IMR-90 (cell line): ENCODE measurements at places on chromosomes 13 and 19.

DNA sequence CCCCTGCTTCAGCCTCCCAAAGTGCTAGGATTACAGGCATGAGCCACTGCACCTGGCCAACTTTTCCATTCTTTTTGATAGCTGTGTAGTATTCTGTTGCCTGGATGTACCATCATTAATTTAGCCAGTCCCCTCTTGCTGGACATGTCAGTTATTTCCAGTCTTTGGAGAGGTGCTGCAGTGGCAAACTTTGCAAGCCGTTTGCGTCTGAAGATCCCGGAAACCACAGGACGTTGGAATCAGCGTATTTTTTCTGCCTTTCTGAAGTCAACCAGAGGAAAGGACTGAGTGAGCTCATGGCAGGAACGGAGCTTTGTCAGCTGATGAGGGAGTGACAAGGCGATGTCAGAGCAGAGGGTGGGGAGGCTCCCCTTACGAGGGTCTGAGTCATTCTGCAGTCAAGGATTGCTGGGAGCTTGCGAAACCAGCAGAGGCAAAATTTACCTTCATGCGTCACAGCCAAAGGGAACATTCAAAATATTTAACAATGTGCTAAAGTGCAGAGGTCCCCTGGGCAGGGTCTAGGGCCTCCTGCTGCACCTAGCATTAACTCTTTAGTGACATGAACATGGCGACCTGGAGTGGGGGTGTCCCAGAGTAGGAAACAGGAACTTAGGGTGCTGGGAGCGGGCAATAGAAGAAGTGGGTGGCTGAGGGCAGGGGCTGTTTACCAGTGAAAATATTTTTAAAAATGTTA is 5.6 kb downstream of the C5AR1 start:
- no peak overlapping the region for H3K4me3 ChIP-seq
- peak overlapping the region; percentile 2; the same call in 1 of the 2 replicates for H3K27ac ChIP-seq
- 0 out of 2 replicates have a peak, but pooled peaks cover 2% of the 10 kb centered on the region for H3K4me1 ChIP-seq
- no peaks in the 10 kb centered on the region for H3K36me3 ChIP-seq
- H3K27me3 ChIP-seq, result no peaks in the 10 kb centered on the region
- DNase-seq, result peak; percentile 97

- peak; percentile 46 for DNase-seq
- no peaks in the 10 kb centered on the region for H3K27me3 ChIP-seq
- H3K27ac ChIP-seq, result peak within 1 kb of the TSS; percentile 100
- peaks cover 15% of the 10 kb centered on the region for H3K4me1 ChIP-seq
- H3K36me3 ChIP-seq, result peaks cover 12% of the 10 kb centered on the region; the same call in 1 of the 2 replicates
Observed at GRCh38 chr19:7515645-7516151, at the start of gene ZNF358. TSS of gene ZNF358 (plus strand) at chr19:7516103. CDS start at chr19:7519243, 3,140 bp downstream.

GRCh38 chr19:10001899-10002298 is 8.4 kb downstream of the COL5A3 start:
- H3K4me1 ChIP-seq, result peaks cover 2% of the 10 kb centered on the region; the same call in 1 of the 2 replicates
- no peak overlapping the region for H3K27ac ChIP-seq
- no peak for DNase-seq

- H3K4me3 ChIP-seq, result no peak overlapping the region; the same call in 1 of the 2 replicates
- no peak overlapping the region for H3K27ac ChIP-seq
- no peaks in the 10 kb centered on the region for H3K27me3 ChIP-seq
- DNase-seq, result no peak
Observed at GRCh38 chr13:50123002-50123401, 107.8 kb downstream of the KCNRG start.

DNA sequence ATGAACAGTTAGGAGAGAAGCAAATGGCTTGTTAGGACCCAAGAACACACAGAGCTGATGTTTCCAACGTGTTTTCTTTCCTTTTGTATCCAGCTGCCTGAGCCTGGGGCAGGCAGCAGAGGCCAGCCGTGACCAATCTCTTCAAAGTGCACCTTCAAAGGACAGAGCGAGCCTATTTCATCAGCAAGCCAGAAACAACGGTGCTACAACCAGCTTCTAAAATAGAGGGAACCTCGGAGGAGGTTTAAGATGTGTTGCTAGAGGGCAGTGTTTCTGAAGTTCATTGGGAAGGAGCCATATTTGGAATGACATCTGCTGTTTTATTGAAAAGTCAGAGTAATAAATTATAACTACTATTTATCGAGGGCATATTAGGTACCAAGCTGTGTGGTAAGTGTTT is 56.2 kb upstream of the RFC3 start:
- H3K4me3 ChIP-seq, result no peak overlapping the region
- DNase-seq, result no peak
- H3K36me3 ChIP-seq, result no peaks in the 10 kb centered on the region
- H3K27me3 ChIP-seq, result no peaks in the 10 kb centered on the region

- H3K27ac ChIP-seq, result no peak overlapping the region
- DNase-seq, result no peak
- H3K4me1 ChIP-seq, result no peaks in the 10 kb centered on the region
- H3K27me3 ChIP-seq, result no peaks in the 10 kb centered on the region
- H3K36me3 ChIP-seq, result 0 out of 2 replicates have a peak, but pooled peaks cover 4% of the 10 kb centered on the region
Observed at GRCh38 chr19:32998722-32999121, 26.7 kb downstream of the FAAP24 start.

DNA sequence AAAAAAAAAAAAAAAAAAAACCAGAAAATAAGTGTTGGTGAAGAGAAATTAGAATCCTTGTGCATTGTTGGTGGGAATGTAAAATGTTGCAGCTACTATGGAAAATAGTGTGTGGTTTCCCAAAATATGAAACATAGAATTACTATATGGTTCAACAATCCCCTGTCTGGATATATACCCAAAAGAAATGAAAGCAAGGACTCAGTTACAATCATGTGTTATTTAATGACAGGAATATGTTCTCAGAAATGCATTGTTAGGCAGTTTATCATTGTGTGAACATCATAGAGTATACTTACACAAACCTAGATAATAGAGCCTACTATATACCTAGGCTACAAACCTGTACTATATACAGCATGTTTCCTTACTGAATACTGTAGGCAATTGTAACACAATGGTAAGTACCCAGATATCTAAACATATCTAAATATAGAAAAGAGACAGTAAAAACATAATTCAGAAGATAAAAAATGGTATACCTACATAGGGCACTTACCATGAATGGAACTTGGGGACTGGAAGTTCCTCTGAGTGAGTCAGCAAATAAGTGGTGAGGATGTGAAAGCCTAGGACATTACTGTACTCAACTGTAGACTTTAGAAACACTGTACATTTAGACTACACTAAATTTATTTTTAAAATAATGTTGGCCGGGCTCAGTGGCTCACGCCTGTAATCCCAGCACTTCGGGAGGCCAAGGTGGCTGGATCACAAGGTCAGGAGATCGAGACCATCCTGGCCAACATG is 25.7 kb upstream of the SLC7A1 start:
- DNase-seq, result peak; percentile 68
- no peak overlapping the region for H3K4me3 ChIP-seq
- no peaks in the 10 kb centered on the region for H3K36me3 ChIP-seq
- no peak overlapping the region for H3K27ac ChIP-seq

GRCh38 chr13:112231451-112232083 is 144.6 kb upstream of the SPACA7 start:
- no peaks in the 10 kb centered on the region for H3K27me3 ChIP-seq
- no peak overlapping the region for H3K27ac ChIP-seq
- DNase-seq, result no peak

- H3K27me3 ChIP-seq, result no peaks in the 10 kb centered on the region
- H3K4me3 ChIP-seq, result no peak overlapping the region
- H3K27ac ChIP-seq, result no peak overlapping the region
- H3K4me1 ChIP-seq, result peaks cover 2% of the 10 kb centered on the region; the same call in 1 of the 2 replicates
- no peaks in the 10 kb centered on the region for H3K36me3 ChIP-seq
Observed at GRCh38 chr13:67619995-67620380, 389.9 kb upstream of the PCDH9 start.

- no peaks in the 10 kb centered on the region for H3K27me3 ChIP-seq
- H3K4me1 ChIP-seq, result no peaks in the 10 kb centered on the region
- no peak for DNase-seq
- H3K36me3 ChIP-seq, result no peaks in the 10 kb centered on the region
- H3K4me3 ChIP-seq, result no peak overlapping the region
Observed at GRCh38 chr13:68715651-68716050, 1392.0 kb upstream of the ATXN8OS start.

GRCh38 chr19:8251025-8251472 is 41.9 kb downstream of the CERS4 start:
- no peak overlapping the region for H3K27ac ChIP-seq
- no peaks in the 10 kb centered on the region for H3K27me3 ChIP-seq
- peak; percentile 11 for DNase-seq

DNA sequence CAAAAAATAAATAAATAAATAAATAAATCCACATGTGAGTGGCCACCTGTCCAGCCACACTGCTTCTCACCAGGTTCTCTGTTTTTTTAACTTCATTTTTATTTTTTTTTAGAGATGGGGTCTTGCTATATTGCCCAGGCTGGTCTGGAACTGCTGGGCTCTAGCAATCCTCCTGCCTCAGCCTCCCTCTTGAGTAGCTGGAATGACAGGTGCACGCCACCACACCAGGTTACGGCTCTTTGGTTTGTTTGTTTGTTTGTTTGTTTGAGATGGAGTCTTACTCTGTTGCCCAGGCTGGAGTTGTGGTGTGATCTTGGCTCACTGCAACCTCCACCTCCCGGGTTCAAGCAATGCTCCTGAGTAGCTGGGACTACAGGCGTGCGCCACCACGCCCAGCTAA is 94.5 kb upstream of the CACNA1A start:
- DNase-seq, result no peak
- no peak overlapping the region for H3K27ac ChIP-seq
- H3K4me3 ChIP-seq, result no peak overlapping the region
- no peaks in the 10 kb centered on the region; the same call in 1 of the 2 replicates for H3K27me3 ChIP-seq
- no peaks in the 10 kb centered on the region for H3K36me3 ChIP-seq

DNA sequence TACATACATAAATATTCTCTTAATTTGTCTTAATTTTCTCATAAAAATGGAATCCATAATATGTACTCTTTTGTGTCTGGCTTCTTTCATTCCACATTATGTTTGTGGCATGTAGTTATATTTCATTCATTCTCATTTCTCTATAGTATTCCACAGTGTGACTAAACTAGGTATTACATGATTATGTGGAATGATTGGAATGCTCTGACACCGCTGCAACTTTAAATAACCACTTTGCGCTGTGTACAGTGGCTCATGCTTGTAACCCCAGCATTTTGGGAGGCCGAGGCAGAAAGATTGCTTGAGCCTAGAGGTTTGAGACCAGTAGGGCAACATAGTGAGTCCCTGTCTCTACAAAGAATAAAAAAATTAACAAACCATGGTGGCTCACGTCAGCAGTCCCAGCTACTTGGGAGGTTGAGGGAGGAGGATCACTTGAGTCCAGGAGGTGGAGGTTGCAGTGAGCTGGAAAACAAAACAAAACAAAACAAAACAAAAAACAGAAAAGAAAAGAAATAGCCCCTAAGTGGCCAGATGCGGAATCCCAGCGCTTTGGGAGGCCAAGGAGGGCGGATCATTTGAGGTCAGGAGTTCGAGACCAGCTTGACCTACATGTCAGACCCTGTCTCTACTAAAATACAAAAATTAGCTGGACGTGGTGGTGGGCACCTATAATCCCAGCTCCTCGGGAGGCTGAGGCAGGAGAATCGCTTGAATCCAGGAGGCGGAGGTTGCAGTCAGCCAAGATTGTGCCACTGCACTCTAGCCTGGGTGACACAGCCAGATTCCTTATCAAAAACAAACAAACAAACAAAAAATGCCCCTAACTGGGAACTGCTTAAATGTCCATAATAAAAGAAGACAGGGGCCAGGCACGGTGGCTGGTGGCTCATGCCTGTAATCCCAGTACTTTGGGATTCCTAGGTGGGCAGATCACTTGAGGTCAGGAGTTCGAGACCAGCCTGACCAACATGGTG is 8.0 kb upstream of the SAE1 start:
- peak overlapping the region; percentile 55 for H3K27ac ChIP-seq
- DNase-seq, result peak; percentile 83
- peaks cover 5% of the 10 kb centered on the region for H3K4me1 ChIP-seq
- no peaks in the 10 kb centered on the region for H3K36me3 ChIP-seq
- H3K27me3 ChIP-seq, result no peaks in the 10 kb centered on the region

DNA sequence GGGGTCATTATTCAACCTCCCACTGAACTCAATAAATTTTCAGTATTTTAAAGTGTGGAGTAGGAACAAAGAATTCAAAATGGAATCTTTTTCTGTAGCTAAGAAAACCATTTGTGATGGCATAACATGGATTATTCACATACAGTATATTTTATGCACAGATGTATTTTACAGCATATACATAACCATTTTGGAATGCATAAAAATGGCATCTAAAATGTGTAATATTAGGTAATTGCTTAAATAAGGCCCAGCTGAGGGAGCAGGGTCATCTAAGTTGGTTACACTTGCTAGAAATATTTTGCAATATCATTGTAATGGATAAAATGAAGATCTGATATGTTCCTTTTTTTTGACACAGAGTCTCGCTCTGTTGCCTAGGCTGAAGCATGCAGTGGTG is 146.9 kb downstream of the LMO7 start:
- no peak overlapping the region for H3K4me3 ChIP-seq
- H3K4me1 ChIP-seq, result peaks cover 9% of the 10 kb centered on the region
- no peak overlapping the region for H3K27ac ChIP-seq
- no peaks in the 10 kb centered on the region for H3K27me3 ChIP-seq
- peak; percentile 53 for DNase-seq

DNA sequence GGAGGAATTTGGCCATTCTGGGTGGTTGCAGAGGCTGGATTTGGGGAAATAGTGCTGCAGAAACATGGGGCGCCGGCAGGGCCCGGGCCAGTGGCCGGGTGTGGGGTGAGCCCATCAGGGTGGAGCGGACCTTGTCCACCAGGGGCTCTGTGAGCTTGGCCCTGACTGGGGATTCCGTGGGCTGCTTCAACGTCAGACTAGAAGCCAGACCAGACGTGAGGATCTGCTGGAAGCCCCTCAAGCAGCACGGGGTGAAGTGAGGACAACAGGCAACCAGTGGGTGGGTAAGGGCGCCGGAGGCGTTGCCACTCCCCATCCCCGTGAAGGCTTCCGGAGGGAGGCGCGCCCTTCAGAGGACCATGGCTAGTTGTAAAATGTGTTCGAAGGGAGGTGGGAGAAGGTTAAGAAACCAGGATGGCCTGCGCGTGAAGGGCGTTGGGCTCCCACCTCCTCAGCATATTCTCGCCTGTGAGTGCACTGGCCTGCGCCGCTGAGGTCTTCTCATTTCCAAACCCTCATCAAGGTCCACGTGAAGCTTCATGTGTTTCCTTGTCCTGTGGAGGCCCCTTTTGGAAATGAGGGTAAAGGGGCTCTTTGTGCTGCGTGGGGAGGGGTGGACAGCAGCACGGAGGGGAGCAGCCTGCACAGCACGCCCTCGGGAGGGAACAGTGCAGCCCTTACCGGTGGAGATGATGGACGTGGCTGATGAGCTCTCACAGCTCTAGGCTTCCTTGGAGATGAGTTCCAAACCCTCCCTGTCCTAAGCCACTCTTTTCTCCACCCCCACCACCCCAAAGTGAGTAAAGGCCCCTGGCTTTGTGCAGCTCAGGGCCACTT is 8.3 kb downstream of the TEX29 start:
- no peak overlapping the region for H3K27ac ChIP-seq
- peaks cover 6% of the 10 kb centered on the region; the same call in 1 of the 2 replicates for H3K27me3 ChIP-seq
- H3K4me1 ChIP-seq, result no peaks in the 10 kb centered on the region
- DNase-seq, result no peak

- peaks cover 2% of the 10 kb centered on the region; the same call in 1 of the 2 replicates for H3K4me1 ChIP-seq
- H3K27ac ChIP-seq, result peak overlapping the region; percentile 40; the same call in 1 of the 2 replicates
- no peak overlapping the region for H3K4me3 ChIP-seq
- DNase-seq, result peak; percentile 57
Observed at GRCh38 chr13:63288576-63288975, 1872.9 kb upstream of the PCDH20 start.
